Forelimb muscle (tissue), 1 donor: ENCODE measurements at places on chromosomes 12 and 14.

GRCh38 chr12:111448266-111448830 is 42.6 kb downstream of the SH2B3 start:
- DNase-seq: no peak

DNA sequence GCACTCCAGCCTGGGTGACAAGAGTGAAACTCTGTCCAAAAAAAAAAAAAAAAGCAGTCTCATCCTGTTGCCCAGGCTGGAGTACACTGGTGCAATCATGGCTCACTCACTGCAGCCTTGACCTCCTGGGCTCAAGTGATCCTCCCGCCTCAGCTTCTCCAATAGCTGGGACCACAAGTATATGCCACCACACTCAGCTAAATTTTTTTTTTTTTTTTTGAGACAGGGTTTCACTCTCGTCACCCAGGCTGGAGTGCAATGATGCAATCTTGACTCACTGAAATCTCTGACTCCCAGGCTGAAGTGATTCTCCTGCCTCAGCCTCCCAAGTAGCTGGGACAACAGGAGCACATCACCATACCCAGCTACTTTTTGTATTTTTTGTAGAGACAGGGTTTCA is 5.2 kb upstream of the CNPY2 start:
- no peak for DNase-seq

- DNase-seq: no peak
Measured at GRCh38 chr12:104063712-104064030, 660 bp upstream of the HCFC2 start.

DNA sequence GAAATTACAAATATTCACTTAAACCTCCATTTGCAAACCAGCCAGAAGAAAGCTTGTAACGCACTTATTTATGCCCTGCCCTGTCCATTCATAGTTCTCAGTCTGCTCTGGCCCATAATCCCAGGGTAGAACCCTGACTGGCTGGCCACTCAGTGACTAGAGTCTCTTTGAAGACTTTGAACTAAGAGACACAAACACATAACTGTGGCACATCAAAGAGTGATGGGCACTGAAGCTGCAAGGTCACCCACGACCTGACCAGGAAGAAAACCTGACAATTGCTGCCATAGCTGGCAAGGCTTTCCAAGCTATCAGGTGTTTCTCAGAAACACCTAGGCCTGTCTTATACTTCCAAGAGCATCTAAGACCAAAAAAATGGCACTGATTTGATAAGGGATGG is 28.7 kb downstream of the SLC41A2 start:
- no peak for DNase-seq

- DNase-seq: no peak
Measured at GRCh38 chr12:57435293-57435692, 709 bp downstream of the INHBC start.

DNA sequence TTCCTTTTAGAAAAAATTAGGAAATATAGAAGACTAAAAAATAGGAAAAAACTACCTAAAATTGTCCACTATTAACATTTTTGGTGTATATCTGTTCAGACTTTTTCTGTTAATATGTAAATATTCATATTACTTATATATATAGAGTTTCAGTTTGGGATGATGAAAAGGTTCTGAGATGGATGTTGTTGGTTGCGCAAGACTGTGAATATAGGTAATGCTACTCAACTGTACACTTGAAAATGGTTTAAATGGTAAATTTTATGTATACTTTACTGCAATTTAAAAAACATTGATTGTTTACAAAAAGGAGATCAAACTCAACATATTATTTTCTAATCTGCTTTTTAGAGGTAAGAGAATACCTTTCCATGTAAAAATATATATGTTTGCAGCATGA is 200.9 kb downstream of the RAD51B start:
- DNase-seq: no peak

GRCh38 chr12:113548467-113548866 is 76.8 kb upstream of the LHX5 start:
- no peak for DNase-seq

- DNase-seq: no peak
Measured at GRCh38 chr12:76183459-76184186, 99.1 kb upstream of the NAP1L1 start.

DNA sequence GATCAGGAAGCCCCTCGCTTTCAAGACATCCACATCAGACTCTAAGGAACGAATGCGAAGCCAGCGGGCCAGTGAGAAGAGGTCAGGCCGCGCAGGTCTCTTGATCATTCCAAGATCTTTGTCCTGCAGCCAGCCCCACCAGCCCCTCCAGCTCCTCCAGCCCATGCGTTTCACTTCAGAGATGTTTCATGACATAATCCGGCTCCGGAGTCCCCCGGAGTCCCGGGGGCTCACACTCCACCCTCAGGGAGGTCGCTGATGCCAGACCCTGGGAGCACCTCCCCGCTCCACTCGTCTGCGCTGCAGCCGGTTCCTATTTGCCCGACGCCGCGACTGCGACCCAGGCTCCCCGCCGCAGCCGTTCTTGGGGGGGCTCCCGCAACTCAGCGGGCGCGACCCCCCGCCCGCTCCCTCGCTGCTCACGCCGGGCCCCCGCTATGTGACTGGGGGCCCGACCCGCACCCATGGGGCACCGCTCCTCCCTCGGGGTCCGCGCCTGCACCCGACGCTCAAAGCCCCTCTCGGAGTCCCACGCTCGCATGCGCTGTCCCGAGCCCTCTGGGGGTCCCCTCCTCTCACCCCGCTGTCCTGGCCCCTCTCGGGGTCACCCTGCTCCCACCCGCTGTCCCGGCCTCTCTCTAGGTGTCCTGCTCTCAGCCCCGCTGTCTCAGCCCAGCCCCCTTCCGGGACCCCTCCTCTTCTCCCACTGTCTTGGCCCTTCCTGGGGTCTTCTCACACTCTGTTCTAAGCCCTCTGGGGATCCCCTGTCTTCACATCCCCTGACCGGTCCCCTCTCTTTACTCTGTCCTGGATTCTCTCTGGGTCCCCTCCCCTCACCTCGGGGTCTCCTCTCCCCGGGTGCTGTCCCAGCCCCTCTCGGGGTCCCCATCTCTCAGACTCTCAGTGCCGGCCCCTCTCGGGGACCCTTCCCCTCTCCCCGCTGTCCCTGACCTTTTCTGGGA is 1.1 kb downstream of the TAOK3 start:
- no peak for DNase-seq

DNA sequence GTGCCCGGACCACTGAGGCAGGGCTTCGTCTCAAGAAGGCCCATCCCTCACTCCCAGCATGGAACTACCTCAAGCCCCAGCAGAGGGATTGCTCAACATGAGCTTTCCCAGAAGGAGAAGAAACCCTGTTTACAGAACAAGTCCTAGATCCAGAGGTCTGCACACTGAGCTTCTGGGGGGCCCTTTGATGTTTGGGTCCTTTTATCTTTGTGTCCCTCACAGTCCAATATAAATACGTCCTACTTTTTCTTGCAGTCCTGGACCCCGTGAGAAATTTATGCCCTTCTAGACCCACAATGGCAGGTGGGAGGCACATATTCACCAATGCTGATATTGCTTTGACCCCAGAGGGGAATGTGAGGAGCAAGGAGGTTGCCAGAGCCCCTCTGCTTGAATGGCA is 54.4 kb downstream of the SMUG1 start:
- DNase-seq: no peak

DNA sequence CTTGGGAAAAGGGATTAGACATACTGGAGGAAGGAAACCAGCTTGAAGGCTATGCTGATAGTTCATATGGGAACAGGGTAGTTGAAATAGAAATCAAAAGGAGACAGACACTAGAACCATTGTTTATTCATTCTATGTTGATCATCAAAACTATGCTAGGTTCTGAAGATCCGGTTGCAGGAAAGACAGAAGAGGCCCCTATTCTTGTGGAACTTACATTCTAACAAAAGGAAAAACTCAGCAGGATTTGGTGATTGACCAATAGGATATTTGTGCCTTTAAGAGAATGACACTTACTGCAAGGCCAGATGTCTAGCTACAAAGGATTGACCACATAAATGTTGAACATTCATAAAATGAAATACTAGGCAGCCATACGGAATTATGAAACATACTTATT is 179.2 kb downstream of the AKAP6 start:
- no peak for DNase-seq

GRCh38 chr12:131111446-131111845 is 157.7 kb downstream of the ADGRD1 start:
- no peak for DNase-seq

DNA sequence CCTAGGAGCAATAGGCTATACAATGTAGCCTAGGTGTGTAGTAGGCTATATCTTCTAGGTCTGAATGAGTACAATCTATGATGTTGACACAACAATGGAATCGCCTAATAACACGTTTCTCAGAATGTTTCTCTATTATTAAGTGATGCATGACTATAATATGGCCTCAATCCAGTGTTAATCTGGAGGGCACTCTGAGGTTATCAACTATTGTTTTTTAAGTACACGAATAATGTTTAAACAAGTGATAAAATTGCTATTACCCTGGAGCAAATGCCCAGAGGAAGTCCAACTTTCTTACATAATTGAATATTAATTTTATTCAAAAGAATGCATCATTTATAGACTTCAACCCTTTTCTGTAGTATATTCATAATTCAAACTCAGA is 16.4 kb upstream of the CNIH1 start:
- no peak for DNase-seq

DNA sequence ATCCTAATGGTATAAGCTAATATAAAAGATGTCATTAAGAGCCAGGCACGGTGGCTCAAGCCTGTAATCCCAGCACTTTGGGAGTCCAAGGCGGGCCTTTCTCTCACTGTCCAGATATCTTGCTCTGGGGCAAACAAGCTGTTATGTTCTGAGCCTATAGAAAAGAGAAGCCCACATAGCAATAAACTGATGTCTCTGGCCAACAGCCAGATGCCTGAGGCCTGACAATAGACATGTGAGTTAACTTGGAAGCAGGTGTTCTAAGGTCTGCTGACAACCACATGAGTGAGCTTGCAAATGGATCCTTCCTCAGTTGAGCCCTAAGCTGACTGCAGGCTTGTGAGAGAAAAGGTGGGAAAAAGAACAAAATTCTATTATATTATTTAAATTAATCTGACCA is 25.0 kb downstream of the YAF2 start:
- DNase-seq: no peak

DNA sequence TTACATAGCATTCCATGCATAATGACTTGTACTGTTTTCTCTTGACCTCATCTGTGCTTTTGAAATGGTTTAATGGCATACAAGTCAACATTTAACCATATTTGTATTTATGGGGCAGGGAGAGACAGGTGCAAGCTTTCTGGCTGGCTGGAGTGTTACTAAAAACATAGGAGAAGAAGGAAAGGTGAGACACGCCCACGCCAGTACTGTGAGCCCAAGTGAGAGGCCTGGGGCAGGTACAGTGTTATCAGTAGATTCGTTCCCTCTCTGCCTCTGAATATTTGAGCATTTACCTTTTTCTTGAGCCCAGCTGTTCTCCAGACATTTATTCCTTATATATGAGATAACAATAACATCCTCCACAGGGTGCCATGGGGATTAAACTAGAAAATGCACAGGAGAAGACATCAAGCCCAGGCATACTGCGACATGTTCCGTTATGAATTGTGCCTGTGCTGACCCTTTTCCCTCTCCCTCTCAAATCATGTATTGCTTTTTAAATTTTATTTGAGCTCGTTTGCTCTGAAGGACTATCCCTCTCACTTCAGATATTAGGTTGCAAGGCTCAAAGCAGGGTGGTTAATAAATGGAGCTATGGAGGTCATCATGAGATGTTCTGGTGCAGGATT is 34.6 kb upstream of the TUBA1C start:
- no peak for DNase-seq

DNA sequence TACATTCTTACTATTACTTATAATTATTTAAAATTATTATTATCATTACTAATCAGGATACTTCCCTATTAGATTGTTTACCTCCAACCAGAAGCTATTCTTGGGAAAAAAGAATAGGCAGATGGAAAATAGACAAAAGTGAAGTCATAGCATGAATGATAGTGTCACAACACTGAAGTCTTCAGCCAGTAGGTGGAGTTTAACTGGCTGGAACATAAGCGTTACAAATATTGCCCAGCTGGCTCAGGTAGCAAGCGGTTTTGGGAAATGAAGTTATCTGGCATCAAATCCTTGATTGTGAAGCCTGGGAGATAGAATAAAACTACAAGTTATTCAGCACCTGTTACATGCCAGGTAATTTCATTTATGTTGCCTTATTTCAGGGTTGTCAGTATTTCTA is 762.9 kb downstream of the C12orf50 start:
- DNase-seq: no peak

DNA sequence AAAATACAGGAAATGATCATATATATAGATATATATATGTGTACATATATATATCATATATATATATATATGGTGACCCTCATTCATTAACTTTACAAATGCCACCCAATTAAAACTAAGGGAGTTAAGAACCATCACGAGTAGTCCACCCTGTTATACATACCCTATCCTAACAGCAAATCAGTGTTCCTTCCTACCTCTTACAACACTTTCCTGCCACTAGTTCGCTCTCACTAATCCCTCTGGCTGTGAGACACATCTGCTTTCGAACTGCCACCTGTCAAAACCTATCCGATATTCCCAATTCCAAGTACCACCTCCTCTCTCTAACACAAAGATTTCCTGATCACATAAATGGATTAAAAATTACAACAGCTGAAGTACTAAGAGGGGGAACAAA is 100.5 kb downstream of the EEA1 start:
- no peak for DNase-seq

- DNase-seq: no peak
Measured at GRCh38 chr12:105033851-105034250, 47.7 kb downstream of the NOPCHAP1 start.

DNA sequence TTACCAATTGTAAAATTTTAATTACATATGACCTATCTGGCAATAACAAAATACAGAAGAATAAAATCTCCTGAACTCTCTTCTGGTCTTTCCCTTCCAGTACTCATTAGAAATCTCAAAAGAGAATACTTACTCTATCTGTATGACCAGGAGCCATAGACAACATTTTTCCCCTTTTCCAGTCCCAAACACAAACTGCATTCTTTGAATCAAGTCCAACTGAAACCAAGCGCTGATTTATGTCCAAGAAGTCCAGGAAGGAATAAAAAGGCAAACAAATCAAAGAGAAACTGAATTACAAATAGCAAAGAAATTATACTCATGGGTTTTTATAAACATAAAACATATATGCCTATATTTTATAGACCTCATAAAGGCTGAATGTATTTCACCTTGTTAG is 46.7 kb downstream of the EML5 start:
- no peak for DNase-seq

- DNase-seq: no peak
Measured at GRCh38 chr12:130634866-130635265, 81.2 kb downstream of the RIMBP2 start.

DNA sequence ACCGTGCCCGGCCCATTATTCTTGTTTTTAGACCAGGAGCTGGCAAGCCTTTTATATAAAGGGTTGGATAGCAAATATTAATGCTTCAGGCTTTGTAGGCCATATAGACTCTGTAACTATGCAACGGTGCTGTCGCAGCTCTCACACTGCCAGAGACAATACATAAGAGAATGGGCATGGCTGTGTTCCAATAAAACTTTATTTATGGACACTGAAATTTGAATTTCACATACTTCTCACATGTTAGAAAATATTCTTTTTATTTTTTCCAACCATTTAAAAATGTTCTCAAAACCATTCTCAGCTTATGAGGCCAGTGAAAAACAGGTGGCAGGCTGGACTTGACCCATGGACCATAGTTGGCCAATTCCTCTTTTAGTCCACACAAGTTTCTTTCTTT is 13.0 kb upstream of the CDK2AP1 start:
- no peak for DNase-seq
